Parietal lobe (tissue), 2 donors: ENCODE measurements at places on chromosomes 12 and 14. TPM values are rescaled to one million over a fixed set of nuclear protein-coding genes. Genes with fewer than 3 reads are reported as not detected.

VRTN gene
- total RNA-seq: not detected

PLCZ1 gene
- not detected for total RNA-seq

INHBC gene
- total RNA-seq: not detected

RERGL gene
- 0.94 TPM for total RNA-seq

FZD10 gene
- total RNA-seq: 0.31 TPM

LAG3 gene
- total RNA-seq: not detected

POTEM gene
- total RNA-seq: not detected

FAM181A gene
- total RNA-seq: 1.6 TPM

OR11H7 gene
- not detected for total RNA-seq

OTX2 gene
- total RNA-seq: 0.31 TPM

CDK2 gene
- total RNA-seq: 10.6 TPM

SYNE2 gene
- 298 TPM for total RNA-seq

RAD51AP1 gene
- 11.6 TPM for total RNA-seq

LIMA1 gene
- total RNA-seq: 32.2 TPM

ADAMTS20 gene
- total RNA-seq: 0.94 TPM

GYS2 gene
- total RNA-seq: not detected

SETD3 gene
- 57.3 TPM for total RNA-seq

ZC2HC1C gene
- 2.8 TPM for total RNA-seq

ZFYVE26 gene
- 56.0 TPM for total RNA-seq

C12orf60 gene
- 1.3 TPM for total RNA-seq

ITFG2 gene
- total RNA-seq: 30.7 TPM

GLT1D1 gene
- 8.1 TPM for total RNA-seq

PLA2G1B gene
- total RNA-seq: not detected

ACSM4 gene
- not detected for total RNA-seq

TSPAN11 gene
- total RNA-seq: 13.8 TPM

FGD4 gene
- total RNA-seq: 73.2 TPM

CSRNP2 gene
- 97.0 TPM for total RNA-seq

SLC25A21 gene
- 1.9 TPM for total RNA-seq

DIO3 gene
- total RNA-seq: not detected

DPF3 gene
- 13.1 TPM for total RNA-seq

RTL1 gene
- total RNA-seq: not detected

RPL10L gene
- total RNA-seq: not detected

CLEC1B gene
- total RNA-seq: not detected

DYNC1H1 gene
- total RNA-seq: 1,246 TPM

USP44 gene
- 2.2 TPM for total RNA-seq

CYP46A1 gene
- 5.3 TPM for total RNA-seq

OR4K1 gene
- not detected for total RNA-seq

ARHGAP9 gene
- 0.94 TPM for total RNA-seq

ESR2 gene
- 1.9 TPM for total RNA-seq

LTA4H gene
- total RNA-seq: 35.1 TPM

PPP1R12A gene
- total RNA-seq: 240 TPM

ACOT6 gene
- total RNA-seq: not detected

BLTP3B gene
- total RNA-seq: 109 TPM

KLRD1 gene
- 0.63 TPM for total RNA-seq

LMNTD1 gene
- total RNA-seq: not detected

FAM90A1 gene
- total RNA-seq: not detected
